CD4-positive, alpha-beta T cell treated with Interleukin-10 for 1 hour (primary cell): ENCODE measurements at places on chromosomes 2 and 18.

GRCh38 chr2:171919453-171919852 lies 2.8 kb upstream of the HAT1 start:
- DNase-seq = no peak

GRCh38 chr2:213034585-213034984 lies 116.8 kb downstream of the IKZF2 start:
- no peak for DNase-seq

GRCh38 chr2:53519918-53520841 lies 247.4 kb upstream of the CHAC2 start:
- DNase-seq = no peak

- no peak for DNase-seq
These were observed 203.6 kb downstream of the FHOD3 start for GRCh38 chr18:36501100-36501499.

DNA sequence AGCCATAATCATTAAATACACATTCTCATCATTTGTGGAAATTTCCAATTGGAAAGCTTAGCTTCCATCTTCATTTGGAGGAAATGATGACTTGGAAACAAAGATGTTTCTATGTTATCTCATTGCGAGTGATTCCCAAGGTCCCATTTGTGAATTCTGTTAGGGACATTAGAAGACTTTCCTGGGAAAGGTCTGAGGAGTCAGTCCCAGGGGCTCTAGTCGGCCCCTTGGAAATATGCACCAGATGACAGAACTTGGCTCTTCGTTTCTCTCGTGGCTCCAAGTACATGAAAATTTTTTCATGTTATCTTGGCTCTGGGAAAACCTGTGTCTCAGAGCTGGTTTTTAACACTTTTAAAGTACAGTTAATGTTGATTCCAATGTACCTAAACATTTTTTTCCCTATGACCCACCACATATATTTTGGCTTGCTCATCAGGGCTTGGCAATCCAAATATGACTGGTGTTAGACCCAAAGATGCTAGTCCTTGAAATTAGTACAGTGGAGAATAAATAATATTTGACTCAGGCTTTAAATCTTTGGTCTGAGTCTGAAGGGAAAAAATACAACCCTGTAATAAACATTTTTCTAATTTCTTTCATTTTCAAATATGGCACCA lies 15.4 kb upstream of the CAVIN2 start:
- no peak for DNase-seq

- no peak for DNase-seq
These were observed 335 bp downstream of the HES6 start for GRCh38 chr2:238239543-238239862.

GRCh38 chr2:48356701-48357325 lies 173.1 kb upstream of the STON1 start:
- DNase-seq = peak; percentile 72

GRCh38 chr2:234047361-234047760 lies 3.1 kb upstream of the SPP2 start:
- DNase-seq = no peak

- no peak for DNase-seq
These were observed 5.4 kb upstream of the ARHGEF4 start for GRCh38 chr2:130831356-130831755.

DNA sequence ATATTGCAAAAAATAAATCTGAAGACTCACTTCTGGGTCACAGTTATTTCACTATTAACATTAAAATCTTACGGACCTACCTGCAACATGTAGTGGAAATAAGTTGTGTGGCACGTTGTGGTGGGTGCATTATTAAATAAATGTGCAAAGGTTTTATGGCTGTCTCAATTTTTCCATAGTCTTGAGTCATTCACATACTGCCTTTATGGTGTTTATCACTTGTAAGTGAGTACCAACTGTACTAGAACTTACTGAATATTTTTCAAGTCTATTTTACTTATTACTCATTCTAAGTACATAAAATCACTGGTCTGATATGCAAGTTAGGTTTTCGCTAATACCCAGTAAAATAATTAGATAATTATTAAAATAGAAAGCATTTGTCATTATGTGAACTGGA lies 47.6 kb upstream of the SLC30A6 start:
- no peak for DNase-seq

GRCh38 chr2:40367032-40367431 lies 84.9 kb downstream of the SLC8A1 start:
- DNase-seq = no peak

GRCh38 chr2:127277028-127277427 lies 16.9 kb downstream of the ERCC3 start:
- no peak for DNase-seq

DNA sequence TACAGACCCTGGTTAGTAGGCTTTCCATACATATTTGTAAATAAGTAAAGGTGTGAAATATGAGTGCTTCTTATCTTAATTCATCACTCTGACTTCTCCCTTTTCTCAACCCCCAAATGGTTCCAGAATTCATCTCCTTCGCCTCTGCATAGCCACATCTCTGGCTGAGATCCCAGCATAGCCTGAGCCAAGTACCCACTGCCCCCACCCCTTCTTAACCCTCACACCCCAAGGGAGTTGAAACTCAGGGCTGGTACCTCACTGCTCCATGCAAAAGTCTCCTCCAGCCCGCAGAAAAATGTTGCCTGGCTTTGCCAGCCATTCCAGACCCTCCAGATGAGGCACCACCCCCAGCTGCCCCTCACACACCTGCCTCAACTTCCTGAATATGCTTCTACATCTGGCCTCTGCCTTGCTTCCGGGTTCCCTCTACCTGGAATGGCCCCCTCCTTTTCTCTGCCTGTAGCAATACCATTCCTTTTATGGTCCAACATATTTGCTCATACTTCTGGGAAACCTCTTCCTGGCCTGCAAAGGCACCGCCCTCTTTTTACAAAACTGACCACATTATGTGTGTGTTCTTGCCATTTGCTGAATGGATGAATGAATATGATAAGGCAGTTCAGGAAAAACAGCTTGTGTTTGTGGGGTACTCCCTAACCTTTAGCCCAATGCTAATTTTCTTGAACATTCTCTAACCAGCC lies 112.8 kb downstream of the CELF4 start:
- no peak for DNase-seq

- DNase-seq = no peak
These were observed 90.1 kb downstream of the ACKR3 start for GRCh38 chr2:236659758-236660150.

DNA sequence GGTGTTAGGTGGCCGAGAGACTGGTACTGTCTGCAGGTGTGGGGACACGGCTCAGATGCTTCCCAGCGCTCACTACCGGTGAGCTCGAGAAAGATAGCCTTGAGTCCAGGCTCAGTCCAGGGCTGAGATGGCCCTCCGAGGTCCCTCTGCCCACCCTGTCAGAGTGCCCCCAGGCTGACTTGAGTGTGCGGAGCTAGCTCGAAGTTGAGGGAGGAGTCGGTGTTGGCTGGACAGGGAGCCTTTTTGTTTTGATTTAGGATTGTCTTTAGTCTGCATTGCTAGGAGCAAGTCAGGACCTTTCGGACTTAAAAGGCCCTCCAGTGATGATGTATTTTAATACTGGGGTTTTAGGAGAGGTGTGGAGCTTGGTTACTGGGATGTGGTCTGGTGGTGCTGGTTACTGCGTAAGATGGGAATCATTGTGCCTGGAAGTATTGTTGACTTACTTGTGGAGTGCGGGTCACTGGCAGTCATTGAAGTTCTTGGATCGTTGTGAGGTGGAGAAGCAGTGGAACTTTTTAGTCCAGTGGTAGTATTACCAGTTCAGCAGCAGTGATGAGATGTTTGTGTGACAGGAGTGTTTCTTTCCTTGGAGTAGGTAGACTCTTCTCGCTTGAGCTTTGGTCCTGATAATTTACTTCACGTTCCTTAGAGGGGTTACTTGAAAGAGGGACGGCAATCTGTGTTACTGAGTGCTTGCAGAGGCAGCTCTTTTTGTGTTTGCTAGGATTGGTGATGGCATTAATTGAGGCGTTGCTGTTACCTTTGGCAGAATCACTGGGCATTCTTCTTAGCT lies 633 bp downstream of the KIAA1328 start:
- no peak for DNase-seq

DNA sequence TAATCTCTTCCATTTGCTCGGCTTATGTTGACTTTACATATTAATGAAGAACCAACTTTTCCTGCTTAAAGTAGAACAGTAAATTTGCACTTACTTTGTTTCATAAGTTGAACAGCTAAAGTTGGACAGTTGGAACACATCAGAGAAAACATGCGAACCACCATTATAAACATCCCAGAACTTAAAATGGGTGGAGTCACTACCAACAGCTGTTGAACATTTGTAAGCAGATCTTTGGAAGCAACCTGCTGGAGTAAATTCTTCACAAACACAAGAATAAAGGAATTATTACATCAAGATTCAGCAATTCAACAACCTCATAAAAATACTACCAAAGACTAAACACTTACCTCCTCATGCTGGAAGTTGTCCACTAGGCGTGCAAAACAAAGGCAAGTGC lies 96.4 kb upstream of the DNER start:
- DNase-seq = no peak

DNA sequence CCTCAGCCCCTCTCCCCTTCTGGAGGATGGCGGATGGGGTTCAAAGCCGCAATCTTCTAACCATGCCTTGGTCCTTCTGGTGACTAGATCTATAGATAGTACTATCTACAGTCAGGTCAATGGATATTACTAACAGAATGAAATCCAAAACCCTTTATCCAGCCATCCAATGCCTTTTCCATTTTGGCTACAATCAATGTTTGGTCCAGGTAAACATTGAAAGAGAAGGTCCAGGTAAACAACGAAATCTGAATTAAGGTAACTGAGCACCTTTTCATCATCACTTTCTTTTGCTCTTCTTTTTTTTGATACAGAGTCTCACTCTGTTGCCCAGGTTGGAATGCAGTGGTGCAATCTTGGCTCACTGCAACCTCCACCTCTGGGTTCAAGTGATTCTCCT lies 9.7 kb downstream of the PPP4R3B start:
- no peak for DNase-seq

DNA sequence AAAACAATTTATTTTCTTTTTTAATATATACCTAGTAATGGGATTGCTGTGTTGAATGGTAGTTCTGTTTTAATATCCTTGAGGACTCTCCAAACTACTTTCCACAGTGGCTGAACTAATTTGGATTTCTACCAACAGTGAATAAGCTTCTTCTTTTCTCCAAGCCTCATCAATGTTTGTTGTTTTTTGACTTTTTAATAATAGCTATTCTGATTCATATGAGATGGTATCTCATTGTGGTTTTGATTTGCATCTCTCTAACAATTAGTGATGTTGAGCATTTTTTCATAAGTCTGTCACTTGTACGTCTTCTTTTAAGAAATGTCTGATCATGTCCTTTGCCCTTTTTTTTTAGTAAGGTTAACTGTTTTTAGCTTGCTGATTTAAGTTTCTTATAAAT lies 863.3 kb downstream of the CNTNAP5 start:
- DNase-seq = no peak

DNA sequence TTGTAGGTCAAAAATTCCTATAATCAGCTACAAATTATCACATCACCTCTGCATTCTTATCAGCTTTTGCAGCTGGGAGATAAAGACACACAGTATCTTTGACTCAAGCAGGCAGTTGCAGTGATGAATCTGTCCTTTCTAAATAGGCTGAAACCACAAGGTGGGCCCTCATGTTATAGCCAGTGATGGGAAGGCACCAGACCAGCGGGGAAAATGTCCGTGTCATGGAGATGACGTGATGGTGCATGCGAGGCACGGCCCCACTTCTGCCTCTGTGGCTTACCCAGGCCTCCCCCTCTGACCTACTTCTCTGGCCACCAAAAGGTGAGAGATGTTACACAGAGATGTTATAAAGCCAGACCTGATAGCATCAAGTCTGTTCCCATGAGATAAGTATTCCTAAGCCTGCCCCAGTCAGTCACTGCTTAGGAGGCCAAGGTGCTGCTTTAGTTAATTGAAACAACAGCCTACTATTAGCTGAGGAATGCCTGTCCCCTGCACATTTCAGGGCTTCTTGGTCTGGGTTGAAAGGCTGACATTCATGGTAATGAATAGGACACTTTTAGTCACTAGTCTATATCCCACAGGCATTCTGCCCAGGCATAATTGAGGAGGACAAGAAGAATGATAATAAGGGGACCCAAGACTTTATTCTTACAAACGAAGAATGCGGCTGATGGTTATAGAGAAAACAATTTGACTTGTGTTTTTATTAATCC lies 327.9 kb downstream of the LPIN1 start:
- DNase-seq = peak; percentile 4

GRCh38 chr2:213455316-213456008 lies 171.2 kb downstream of the SPAG16 start:
- no peak for DNase-seq

- DNase-seq = no peak
These were observed 76.4 kb downstream of the ASB1 start for GRCh38 chr2:238502956-238503791.

DNA sequence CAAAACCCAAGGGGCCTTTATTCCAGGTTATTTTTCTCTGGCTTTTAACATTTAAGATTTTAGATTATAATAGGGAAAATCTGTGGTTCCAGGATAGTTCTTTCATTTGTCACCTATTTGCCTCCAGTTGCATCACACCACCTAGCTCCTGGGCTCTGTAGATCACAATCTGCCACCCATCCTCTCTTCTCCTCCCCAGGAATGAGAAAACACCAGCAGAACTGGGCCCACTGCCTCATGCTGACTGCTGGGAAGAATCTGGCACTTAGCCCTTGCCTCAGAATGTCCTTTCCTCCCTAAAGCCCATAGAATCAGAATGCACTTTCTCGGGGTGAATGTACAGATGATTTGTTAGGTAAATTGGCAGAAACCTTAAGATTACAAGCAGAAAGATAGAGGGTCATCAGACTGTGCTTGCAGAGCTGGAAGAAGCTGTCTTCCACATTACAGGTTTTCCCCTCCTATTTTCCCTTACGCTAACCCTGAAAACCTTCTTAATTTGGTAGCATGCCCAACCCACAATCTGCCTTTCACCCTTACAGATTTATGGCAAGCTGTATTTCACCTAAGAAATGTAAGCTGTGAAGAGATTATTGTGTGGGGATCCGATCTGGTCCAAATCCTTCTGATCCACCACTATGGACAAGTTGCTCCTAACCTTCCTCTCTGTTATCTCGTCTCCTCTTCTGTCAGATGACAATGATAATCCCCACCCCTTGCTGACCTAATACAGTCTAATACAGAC lies 72.6 kb downstream of the LRRC30 start:
- DNase-seq = no peak

GRCh38 chr2:177625744-177626650 lies 233.4 kb downstream of the AGPS start:
- DNase-seq = no peak

DNA sequence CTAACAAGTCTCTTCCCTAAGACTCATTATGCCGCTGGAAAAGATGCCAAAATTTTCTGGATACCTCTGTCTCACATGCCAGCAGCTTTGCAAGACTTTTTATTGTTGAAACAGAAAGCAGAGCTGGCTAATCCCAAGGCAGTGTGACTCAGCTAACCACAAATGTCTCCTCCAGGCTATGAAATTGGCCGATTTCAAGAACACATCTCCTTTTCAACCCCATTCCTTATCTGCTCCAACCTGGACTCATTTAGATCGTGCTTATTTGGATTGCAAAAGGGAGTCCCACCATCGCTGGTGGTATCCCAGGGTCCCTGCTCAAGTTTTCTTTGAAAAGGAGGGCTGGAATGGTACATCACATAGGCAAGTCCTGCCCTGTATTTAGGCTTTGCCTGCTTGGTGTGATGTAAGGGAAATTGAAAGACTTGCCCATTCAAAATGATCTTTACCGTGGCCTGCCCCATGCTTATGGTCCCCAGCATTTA lies 26.3 kb downstream of the DHRS9 start:
- DNase-seq = no peak

- DNase-seq = no peak
These were observed 103.3 kb upstream of the GATA6 start for GRCh38 chr18:22066083-22066485.
